Hindlimb muscle (tissue), 1 donor: ENCODE measurements at places on chromosomes 7 and 10. TPM values are rescaled to one million over a fixed set of nuclear protein-coding genes. Genes with fewer than 3 reads are reported as not detected.

DNA sequence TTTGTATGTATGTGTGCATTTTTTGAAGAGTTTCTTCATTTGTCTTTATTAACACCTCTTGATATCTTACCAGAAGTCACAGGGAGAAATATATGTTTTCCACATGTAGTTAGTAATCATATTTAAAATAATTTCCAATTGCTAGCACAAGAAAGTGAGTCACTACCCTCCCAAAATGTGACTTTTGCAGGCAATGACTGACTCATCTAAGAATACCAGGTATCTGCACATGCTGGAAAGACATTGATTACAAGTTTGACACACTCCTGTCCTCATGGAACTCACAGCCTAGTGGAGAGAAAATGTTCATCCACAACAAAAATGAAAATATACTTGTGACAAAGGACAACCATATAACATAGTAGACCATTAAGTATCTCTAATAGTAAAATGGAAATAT is 82.9 kb downstream of the SEMA3D start:
- no peak for DNase-seq

GRCh38 chr10:74969093-74969492 is 142.4 kb upstream of the SAMD8 start:
- DNase-seq: no peak

DNA sequence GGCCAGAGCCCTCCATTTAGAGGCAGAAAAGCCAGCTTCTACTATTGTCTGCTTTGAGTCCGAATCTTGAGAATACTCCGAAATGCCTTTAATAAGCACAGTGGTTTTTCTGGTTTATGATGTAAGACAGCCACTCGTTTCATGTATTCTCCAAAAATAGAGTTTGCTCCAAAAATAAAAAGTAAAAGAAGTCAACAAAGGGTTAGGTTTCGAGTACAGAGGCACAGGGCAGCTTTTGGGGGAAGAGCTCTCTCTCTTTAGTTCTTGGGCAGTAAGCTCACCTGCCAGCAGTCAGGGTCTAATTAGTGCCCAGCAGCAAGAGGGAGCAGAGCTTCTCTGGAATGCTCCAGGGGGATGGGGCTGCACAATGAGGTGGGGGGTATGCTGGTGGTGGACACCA is 20.2 kb downstream of the CREB3L2 start:
- no peak for DNase-seq

DNA sequence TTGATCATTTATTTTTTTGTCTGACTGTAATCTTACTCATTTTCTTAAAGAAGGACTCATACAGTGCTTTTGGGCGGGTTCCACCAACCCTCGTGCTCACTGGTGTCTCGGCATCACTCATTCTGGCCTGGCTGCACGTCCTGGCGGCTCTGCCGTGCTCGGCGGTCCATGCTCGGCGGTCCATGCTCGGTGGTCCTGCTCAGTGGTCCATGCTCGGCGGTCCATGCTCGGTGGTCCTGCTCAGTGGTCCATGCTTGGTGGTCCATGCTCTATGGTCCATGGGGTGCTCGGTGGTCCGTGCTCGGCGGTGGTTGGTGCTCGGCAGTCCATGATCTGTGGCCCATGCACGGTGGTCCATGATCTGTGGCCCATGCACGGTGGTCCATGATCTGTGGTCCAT is 72.5 kb downstream of the WDR37 start:
- no peak for DNase-seq

DNA sequence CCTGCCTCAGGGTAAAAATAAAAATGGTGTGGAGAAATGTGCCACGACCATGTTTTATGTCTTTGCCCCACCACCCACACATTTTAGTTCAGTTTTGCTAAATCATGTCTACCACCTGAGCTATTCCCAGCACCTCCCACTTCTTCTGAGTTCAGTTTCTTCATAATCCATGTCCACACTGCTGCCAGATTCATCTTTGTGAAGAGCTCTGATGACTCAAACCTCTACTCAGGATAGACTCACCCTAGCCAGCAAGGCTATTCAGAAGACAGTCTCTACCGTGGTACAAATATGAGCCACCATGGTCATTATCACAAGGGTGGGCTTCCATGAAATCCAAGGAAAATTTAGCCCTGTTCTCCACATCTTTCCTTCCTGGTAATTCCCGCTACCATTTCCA is 231.1 kb upstream of the PRKCQ start:
- no peak for DNase-seq

- DNase-seq: no peak
Observed at GRCh38 chr10:968546-969199, 19.6 kb upstream of the GTPBP4 start.

- no peak for DNase-seq
Observed at GRCh38 chr10:129864082-129864481, 100.0 kb downstream of the EBF3 start.

INMT gene
- polyA plus RNA-seq: 11.9 TPM

RAPGEF5 gene
- 14.6 TPM for polyA plus RNA-seq

C7orf57 gene
- polyA plus RNA-seq: not detected

MEST gene
- 724 TPM for polyA plus RNA-seq

GDF2 gene
- not detected for polyA plus RNA-seq

IFIT3 gene
- 8.2 TPM for polyA plus RNA-seq
